Activated CD4-positive, alpha-beta T cell treated with anti-CD3 and anti-CD28 coated beads, Interleukin-2, amount 10 ng/mL, durations not matched to agents 7 days and 5 days (primary cell): ENCODE measurements at places on chromosomes 7 and 10. TPM values are rescaled to one million over a fixed set of nuclear protein-coding genes. Genes with fewer than 3 reads are reported as not detected.

ODAD2 gene
- total RNA-seq = not detected

CYP3A5 gene
- total RNA-seq = not detected

CPVL gene
- total RNA-seq = not detected

STX1A gene
- total RNA-seq = 7.4 TPM

GPER1 gene
- total RNA-seq = not detected
